ENCODE measurements at places on chromosomes 16 and 17.

DNA sequence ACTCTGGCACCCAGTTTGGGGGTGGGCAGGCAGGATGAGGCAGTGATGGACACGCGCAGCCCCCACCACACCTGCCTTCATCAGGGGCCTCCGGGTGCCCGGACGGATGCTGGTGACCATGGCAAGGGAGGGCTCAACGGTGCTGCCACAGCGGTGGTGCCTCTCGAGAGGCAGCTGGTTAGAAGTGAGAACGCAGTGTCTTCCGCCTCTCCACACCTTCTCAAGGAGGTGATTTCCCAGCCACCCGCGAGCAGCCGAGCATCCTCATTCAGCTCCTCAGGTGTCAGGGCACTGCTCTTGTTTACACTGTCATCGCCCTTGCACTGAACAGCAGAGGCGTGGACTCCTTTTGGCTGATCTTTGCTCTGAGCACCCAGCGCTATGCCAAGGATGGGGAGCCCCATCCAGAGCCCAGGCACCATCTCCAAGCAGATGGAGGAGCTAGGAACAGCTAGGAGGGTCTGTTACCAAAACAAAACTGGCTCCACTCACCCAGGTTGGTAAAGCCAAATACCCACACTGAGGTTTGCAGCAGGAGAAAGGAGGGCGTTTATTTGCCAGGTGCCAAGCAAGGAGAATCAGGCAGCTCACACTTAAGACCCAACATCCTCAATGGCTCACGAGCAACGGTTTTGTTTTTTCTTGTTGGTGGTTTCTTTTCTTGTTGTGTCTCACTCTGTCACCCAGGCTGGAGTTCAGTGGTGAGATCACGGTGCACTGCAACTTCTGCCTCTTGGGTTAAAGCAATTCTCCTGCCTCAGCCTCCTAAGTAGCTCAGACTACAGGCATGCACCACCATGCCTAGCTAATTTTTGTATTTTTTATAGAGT is 174.3 kb upstream of the TNRC6C start:
- DNase-seq = no peak

DNA sequence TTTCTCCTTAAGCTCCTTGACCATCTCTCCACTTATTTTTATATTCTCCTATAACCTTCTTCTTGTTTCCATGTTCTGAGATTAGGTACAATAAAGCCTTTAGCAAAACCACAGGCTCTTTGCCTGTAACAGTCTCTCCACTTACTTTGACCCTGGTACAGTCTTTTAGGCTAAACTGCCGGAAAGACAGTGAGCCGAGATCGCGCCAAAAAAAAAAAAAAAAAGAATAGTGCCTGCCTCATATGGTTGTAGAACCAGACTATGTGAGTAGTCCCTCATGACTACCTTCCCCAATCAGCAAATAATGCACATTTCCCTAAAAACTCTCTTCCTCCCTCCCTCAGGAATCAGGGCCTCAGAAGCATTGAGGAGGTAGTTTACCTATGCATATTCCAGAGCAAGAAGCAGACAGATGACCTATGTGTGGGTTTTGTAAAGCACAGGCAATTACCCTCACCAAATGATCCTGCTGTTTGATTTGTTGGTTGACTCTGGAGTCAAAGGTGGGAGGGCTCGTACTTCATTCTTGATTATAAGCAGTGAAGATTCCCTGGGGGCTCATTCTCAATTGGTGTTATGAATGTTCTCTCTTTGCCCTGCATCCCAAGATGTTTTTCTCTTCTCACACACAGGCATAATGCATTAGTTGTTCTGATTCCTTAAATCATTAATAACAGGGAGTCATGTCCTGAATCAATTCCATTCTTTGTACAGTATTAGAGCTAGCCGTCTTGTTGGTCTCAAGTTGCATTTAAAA is 8.9 kb upstream of the NME1 start:
- DNase-seq = no peak

DNA sequence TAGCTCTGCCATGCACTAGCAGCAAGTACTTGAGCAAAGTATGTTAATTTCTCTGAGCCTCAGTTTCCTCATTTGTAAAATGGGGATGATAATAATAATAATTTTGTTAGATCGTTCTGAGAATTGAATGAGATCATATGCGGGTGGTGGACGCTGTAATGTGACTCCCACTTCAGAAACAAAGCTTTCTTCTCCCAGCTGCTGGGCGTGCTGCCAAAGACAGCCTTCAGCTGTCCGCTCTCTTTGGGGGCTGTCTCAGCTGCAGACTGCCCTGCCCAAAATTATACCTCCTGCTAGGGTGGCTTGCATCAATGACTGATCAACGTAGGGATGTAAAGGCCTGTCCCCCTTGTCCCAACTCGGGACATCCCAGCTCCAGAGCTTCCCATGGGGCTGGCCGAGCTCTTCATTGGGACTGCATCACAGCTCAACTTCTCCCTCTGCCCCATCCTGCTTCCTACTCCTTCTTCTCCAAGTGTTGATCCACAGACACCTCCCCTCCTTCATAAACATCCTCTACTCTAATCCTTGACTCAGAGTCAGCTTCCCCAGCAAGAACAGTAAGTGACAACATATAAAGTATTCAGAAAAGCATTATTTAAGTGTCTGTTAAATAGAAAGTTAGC is 30.7 kb upstream of the CDH5 start:
- no peak for DNase-seq

GRCh38 chr17:61970030-61970429 is 42.2 kb upstream of the INTS2 start:
- DNase-seq = no peak

GRCh38 chr17:63533433-63534077 is 10.4 kb downstream of the KCNH6 start:
- no peak for DNase-seq

DNA sequence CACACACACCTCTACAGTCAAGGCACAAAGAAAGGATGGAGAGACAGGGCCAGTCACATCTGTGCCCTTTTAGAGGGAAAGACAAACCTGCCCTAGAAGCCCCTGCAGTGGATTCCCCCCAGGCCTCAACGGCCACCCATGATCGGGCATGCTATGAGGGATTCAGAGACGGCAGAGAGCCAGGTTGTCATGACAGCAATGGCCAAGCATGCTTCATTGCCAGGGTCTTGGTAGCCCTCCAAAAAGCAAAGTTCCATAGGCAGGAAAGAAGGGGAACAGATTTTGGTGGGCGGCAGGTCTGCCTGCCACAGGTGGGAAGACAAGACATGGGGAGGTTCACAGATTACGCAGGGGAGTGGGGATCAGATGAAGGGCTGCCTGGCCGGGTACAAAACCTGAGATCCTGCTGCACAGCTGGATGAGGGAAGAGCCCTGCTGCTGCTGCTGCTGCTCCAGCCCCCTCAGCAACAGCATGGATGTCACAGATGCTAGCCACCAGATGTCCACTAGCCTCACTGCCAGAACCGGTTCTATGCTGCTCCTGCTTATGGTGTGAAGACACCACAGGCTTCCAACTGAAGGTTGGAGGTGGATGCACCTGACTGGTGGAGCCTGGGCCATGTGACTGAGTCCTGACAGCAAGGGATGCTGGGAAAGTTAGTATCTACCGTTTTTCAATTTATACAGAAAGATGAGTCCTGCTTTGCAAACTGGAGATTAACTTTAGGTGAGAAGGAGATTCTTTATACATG is 17.8 kb downstream of the ACTG1 start:
- DNase-seq = no peak

DNA sequence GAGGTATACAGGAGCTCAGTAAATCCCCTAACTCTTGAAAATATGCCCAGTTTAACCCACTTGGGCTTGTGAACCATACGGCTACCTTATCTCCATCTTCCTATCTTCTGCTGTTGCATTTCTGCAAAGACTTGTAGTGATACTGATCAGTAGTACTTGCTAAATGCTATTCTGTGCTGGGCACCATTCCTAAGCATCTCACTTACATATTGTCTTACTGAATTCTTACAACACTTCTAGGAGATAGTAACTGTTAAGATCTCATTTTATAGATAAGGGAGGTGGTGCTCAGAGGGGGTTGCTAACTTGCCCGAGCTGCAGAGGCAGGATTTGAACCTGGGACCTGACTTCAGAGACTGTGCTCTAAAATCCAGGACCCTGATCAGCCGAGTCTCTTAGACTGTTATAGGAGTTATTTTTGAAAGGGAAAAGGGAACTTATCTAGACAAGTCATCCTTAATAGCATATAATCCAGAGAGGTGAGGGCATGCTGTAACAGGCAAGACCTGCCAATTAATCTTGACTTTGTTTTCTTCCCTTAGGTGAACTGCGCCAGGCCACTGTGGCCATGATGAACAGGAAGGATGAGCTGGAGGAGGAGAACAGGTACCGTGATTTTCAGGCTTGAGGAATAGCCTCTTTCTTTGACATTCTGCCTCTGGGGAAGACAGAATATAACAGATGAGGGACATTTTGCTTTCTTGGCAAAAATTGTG is 149.7 kb downstream of the SNX29 start:
- no peak for DNase-seq

DNA sequence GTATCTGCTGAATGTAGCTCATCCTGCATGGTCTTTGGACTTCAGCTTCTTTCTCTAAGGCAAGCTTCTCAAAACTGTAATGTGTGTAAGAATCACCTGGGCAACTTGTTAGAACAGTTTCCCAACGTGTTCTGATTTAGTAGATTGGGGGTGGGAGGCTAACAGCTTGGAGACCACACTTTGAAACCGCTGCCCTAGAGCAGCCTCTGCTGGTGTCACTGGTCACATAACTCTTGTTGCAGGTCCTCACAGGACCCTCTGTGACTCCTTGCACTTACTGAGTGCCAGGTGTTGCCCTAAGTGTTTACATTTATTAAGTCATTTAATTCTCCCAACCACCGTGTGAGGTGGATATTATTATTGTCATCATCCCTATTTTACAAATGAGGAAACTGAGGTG is 9.9 kb downstream of the SLC35G3 start:
- no peak for DNase-seq

GRCh38 chr16:9016824-9017223 is 53.1 kb upstream of the USP7 start:
- no peak for DNase-seq

DNA sequence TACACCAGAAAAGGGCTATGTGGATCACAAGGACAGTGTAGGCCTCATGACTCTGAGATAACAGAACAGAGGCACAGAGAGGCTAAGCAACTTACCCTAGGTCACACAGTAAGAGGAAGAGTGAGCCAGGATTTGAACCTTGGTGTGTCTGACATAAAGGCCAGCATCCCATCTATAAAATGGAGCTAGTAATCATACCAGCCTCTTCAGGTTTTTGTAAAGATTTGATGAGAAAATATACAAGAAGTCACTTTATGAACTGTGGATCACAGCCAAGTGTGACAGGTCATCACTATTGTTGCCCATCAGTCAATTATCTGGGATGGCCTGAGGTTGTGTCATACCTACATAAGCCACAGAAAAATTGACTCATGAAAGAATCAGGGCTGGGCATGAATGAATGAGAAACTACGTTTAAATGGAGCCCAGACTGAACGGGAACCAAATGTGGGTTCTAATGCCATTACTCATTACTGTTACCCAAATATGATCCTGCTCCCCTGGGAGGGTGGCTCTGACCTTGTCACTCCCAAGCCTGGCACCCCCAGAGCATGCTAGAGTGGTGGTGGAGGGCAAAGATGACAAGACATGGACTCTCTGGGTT is 21.0 kb downstream of the FBXO39 start:
- peak; percentile 23 for DNase-seq

- DNase-seq = peak; percentile 19
These were observed 1.2 kb downstream of the TRIM65 start for GRCh38 chr17:75895370-75896155.

DNA sequence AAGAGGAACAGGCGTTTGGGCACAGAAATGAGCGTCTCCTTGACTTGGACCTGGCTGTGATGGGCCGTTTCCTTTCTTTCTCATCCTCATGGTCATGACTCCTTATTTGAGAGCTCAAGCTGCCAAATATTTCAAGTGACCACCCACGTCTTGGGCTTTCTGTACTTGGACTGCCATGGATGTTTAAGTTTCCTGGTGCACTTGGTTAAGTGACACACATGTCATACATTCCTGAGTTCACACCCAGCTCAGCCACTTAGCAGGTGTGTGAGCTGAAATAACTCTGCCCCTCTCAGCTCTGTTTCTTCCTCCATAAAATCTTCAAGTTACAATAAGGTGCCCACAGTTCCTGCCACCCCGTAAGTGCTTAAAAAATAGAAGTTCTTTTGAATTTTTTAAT is 114.5 kb downstream of the CLEC16A start:
- DNase-seq = no peak

- DNase-seq = peak; percentile 99
These were observed 317.2 kb upstream of the KCNJ16 start for GRCh38 chr17:69757688-69758430.

Data from HCEC 1CT (cell line).